ENCODE measurements at places on chromosomes 5 and 9. TPM values are rescaled to one million over a fixed set of nuclear protein-coding genes. Genes with fewer than 3 reads are reported as not detected.

DNA sequence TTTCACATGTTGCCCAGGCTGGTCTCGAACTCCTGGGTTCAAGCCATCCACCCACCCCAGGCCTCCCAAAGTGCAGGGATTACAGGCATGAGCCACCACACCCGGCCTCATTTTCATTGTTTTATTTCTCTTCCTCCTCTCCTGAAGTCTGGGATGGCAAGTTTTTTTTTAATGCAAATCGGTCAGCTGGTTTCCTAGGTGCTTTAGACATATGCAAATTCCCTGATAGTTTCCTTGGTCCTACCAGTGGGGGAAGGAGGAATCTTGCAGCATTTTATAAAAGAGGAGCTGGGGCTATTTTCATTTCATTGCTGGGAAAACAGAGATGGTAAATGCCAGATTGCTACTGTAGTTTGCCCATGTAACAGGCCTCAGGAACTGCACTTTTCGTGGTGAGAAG, 179.4 kb downstream of the ACTL7B start:
- DNase-seq: no peak

DNA sequence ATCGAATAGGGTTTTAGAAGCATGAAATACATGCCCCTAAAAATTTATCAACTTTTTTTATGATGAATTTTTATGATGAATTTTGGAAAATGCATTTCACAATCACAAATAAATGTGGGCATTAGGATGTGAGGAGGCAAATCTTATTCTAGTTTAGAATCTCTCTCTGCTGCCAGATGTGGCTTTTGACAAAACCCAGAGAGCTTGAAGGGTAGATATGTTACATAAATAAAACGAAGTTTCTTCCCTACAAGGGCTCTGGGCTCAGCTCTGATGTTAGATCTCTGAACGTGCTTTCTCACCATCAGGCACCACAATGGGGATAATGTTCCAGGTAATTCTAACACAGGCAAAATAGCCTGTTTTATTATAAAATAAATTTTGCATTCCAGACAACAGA, 102.3 kb upstream of the ADAMTSL1 start:
- no peak for DNase-seq

NME5 gene
- total RNA-seq: not detected

RNF14 gene
- 22.0 TPM for total RNA-seq

- peak; percentile 28 for DNase-seq
Measured at GRCh38 chr5:179699616-179700237, 960 bp downstream of the CANX start.
